ENCODE measurements at places on chromosomes 7 and 10.

- DNase-seq: no peak
Observed at GRCh38 chr10:5656737-5657579, 9.4 kb downstream of the ASB13 start.

DNA sequence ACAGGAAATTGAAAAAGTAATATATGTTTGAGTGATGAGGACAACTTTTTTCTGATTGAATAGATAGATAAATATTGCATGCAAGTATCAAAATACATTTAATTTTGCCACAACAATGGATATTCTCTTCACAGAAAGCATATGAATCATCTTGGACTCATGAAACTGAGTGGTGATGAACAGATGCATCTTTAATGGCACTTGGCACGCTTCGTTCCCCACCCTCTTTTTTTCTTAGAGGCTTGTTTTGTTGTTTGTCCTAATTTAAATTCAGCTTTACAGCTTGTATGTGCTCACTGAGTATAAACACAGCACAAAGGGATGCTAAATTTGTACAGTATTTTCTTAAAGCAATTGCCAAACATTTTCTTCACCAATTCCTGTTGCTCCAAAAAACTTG is 145.0 kb upstream of the YAE1 start:
- DNase-seq: no peak

DNA sequence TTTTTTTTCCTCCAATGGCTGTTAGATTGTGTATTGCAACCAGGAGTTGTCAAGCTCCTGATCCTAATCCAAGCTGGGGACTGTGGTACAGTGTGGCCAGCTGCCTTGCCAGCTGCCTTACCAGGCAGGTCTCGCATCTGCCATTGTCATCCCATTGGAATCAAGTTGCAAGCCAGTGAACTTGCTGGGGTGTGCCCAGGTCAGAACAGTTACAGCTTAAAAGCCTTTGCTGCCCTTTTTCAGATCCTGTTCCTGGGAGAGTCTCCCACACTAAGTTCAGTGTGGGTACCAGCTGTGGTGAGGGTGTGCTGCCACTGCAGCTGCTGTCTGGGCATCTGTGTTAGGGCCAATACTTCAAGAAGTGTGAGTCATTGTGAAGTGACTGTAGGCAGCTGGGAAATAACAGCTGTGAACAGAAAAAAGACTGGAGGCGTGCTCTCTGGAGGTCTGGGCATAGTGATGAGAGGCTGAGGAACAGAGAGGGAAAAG is 72.8 kb downstream of the CCNY start:
- DNase-seq: no peak

DNA sequence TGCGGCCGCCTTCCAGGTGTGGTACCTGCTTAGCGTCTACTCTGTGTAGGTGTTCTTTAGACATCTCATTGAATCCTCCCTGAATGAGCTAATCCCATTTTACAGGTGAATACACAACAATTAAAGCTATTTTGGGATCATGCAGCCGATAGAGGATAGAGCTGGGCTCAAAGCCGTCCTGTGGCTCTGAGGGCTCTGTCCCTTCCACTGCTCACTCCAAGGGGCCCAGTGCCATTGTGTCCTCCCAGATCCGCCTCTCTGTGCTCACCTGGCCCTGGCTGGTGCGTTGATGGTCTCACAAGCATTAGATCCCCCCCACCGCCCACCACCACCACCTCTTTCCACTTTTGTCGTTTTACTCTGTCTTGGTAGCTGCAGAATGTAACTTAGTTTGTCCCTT is 13.1 kb downstream of the NPTX2 start:
- no peak for DNase-seq

DNA sequence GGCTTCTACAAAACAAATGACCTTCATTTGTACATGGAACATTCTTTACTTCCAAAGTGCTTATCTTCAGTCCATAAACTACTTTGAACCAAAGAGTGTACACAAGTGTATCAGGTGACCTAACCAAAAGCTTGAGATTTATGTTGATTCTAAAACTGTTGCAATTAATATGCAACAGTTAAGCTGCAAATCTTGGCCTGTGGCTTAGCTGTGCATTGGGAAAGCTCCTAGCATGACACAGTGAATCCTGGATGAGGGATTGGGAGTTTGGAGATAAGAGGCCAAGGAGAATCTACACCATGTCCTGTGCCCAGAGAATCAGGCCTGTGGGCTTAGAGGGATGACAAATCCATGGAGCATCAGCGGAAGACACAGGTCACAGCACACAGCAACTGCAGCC is 105.2 kb upstream of the GSDME start:
- DNase-seq: no peak

DNA sequence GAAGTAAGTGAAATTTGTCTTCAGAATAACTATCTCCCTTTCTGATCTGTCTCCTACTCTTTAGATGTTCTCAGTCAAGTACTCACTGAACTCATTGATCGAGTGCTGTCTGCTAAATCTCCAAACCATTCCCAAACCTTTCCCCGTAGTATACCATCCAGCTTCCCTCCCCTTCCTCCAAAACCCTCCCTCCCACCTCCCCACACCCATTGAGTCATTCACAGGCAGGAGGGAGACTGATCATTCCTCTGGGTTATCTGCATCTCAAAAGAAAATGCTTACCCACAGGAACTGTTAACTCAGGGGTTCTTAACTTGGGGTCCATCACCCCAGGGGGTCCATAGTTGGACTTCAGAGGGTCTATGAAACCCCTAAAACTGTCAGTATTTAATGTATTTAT is 37.4 kb downstream of the GOT1 start:
- no peak for DNase-seq

DNA sequence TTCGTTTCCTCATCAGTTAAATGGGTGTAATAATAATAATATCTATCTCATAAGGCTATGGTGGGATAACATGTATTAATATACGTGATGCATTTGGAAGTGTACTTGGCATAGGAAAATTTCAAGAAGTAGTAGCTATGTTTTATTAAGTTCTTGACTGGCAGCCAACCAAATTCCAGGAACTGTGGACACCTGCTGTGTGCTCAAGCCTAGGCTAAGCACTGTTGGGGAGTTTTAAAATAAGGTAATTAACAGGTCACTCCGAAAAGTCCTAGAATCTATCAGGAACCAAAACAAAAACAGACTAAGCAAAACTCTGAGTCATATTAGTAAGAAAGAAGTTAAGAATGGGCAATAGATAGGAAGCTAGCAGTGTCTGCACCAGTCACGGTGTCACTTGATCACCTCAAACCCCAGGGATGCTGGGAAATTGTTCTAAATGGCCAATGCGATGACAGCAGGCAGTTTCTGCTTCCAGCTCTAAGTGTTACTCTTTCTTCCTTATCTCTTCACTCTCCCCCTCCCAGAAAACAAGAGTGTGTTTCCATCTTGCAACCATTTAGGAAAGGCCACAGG is 92.0 kb upstream of the GDF10 start:
- no peak for DNase-seq

- DNase-seq: no peak
Observed at GRCh38 chr7:108604307-108605077, 34.8 kb downstream of the DNAJB9 start.

- no peak for DNase-seq
Observed at GRCh38 chr10:112517451-112517862, 70.4 kb downstream of the VTI1A start.
